BJ (cell line): ENCODE measurements at places on chromosomes 4 and X. TPM values are rescaled to one million over a fixed set of nuclear protein-coding genes. Genes with fewer than 3 reads are reported as not detected.
A peak's percentile ranks its signal among the peaks of the same experiment; 100 is the strongest.

- DNase-seq: no peak
These were observed 49.3 kb downstream of the SORCS2 start for GRCh38 chr4:7241597-7242125.

DNA sequence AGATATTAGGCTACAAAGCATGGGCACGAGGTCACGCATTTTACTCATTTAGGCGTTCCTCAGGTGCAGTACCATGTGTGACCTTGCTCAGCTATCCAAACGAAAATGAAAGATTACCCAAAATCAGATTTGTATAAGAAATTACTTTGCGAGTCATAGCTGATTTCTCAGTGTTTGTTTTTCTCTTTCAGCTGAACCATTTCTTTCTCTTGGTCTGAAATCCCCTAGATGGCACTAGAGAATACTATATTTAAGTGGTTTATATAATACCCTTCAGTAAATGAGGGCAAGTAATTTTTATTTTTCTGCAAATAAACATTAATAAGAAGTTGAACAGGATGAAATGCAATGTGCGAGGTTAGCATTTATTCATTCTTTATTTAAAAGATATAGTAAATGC is 496.6 kb downstream of the STIM2 start:
- DNase-seq: no peak

GRCh38 chrX:118666521-118666920 is 60.9 kb upstream of the IL13RA1 start:
- no peak for DNase-seq

DNA sequence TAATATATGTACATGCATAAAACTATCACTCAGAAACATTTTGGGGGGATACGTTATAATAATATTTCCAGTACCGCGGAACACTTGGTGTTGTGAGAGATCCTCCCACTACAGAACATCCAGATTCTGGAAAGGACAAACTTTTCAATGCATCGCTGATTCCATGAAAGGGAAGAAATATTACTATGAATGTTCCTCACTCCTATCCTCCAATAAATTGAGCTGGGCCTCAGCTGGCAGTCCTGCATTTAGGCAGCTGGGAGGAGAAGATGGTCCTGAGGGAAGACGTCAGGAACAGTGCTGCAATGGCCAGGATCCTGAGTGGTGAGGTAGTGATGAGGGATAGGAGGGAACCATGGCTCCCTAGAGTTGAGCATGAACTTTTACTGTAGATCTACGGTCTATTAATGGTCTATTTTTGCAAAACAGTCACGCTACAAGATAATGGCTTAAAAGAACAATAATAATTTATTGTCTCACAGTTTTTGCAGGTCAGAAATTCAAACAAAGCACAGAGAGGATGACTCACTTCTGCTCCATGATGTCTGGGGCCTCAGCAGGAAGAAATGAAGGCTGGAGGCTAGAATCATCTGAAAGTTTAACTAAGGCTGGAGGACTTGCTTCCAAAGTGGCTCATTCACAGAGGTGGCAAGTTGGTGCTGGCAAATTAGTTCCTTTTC is 538.1 kb downstream of the STIM2 start:
- no peak for DNase-seq

GRCh38 chrX:11890836-11891514 is 132.9 kb downstream of the MSL3 start:
- DNase-seq: no peak

DNA sequence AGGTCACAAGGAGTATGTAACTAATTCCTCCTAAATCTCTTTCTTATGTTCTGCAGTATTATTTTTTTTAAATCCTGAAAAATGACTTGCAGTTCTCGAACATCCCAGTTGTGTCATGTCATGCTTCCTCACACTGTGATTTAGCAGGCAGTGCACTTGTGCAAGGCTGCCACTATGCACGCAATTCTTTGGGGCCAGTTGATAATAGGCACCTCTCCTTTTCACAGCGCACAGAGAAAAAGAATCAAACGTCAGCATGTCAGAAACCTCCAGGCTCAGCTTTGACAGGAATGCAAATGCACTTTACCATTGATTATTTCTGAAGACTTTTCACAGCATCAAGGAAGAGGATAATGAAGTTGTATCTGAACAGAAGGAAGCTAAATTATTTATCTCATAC is 62.9 kb downstream of the FGF13 start:
- no peak for DNase-seq

EVC2 gene
- polyA plus RNA-seq: 2.2 and 2.3 TPM in 2 replicates

TLR8 gene
- not detected in 2 replicates for polyA plus RNA-seq

PHOX2B gene
- polyA plus RNA-seq: not detected in 2 replicates

GRCh38 chrX:24242649-24243175 is 71.2 kb downstream of the SUPT20HL2 start:
- DNase-seq: peak; percentile 66

- no peak for DNase-seq
These were observed 5.4 kb downstream of the SLC25A6 start for GRCh38 chrX:1386338-1387127.
